Naive B cell (primary cell): ENCODE measurements at places on chromosomes 3 and 15.

DNA sequence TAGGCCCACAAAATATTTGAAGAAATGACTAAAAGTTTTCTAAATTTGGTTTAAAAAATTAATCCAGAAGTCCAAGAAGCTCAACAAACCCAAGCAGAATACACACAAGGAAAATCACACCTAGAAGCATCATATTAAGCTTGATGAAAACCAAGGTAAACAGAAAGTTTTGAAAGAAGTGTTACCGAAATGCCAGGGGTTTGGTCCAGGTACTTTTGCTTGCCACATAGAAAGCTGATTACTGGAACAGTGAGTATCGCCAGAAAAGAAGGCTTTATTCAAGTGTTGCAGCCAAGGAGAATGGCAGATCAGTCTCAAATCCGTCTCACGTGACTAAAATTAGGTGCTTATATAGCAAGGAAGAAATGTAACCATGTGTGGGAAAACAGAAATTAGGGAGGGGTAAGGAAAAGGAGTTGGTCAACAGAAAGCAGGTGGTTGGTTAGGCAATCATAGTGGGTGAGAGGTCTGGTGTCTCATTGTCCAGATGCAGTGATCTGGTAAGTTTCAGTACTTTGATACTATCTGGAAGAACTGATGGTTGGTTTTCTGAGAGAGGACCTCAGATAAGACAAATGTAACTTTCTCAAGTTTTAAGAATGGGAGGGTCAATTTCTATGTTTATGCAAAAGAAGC is 96.9 kb upstream of the MYRIP start:
- no peak for DNase-seq

GRCh38 chr3:42432485-42432884 is 22.1 kb upstream of the LYZL4 start:
- DNase-seq = no peak

GRCh38 chr3:11060500-11061251 is 68.1 kb downstream of the SLC6A1 start:
- peak; percentile 28 for DNase-seq

GRCh38 chr15:22253676-22254408 is 173.5 kb downstream of the OR4M2 start:
- peak; percentile 60 for DNase-seq

DNA sequence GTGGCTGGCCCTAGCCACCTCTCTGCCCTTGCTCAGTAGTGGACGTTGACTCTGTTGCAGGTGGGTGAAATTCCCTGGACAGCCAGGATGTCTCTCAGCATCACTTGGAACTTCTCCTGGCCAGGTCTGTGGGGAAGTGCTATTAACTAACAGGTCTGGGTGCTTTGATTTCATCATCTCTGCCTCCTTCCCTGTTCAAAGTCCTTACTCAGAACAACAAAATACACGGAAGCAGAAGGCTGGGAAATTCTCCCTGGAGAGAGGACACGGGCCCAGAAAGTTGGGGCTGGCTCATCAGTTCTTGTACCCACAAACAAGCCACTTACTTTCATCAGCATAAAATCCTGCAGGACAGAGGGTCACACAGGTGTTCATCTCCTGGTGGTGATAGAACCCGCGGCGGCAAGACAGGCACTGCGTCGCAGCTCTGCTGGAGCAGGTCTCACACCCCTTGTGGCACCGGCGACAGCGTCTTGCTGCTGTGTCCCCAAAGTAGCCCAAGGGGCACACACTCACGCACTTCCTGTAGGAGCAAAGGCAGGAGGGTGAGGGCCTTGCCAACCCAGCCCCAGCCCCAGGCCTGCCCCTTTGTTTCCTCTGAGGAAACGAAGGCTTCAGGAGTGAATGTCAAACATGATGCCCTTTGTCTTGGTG is 29.6 kb upstream of the SNRPA1 start:
- no peak for DNase-seq

- no peak for DNase-seq
Observed at GRCh38 chr3:43031485-43031884, 52.4 kb downstream of the GASK1A start.

GRCh38 chr3:98521897-98522543 is 682 bp downstream of the CLDND1 start:
- no peak for DNase-seq
